Head of caudate nucleus (tissue), 42 donors: ENCODE measurements at places on chromosomes 7 and 10.

- no peak for DNase-seq
Observed at GRCh38 chr10:22363305-22363704, 18.0 kb downstream of the SPAG6 start.

- DNase-seq = no peak
Observed at GRCh38 chr10:78645975-78646374, 422.8 kb upstream of the ZMIZ1 start.

DNA sequence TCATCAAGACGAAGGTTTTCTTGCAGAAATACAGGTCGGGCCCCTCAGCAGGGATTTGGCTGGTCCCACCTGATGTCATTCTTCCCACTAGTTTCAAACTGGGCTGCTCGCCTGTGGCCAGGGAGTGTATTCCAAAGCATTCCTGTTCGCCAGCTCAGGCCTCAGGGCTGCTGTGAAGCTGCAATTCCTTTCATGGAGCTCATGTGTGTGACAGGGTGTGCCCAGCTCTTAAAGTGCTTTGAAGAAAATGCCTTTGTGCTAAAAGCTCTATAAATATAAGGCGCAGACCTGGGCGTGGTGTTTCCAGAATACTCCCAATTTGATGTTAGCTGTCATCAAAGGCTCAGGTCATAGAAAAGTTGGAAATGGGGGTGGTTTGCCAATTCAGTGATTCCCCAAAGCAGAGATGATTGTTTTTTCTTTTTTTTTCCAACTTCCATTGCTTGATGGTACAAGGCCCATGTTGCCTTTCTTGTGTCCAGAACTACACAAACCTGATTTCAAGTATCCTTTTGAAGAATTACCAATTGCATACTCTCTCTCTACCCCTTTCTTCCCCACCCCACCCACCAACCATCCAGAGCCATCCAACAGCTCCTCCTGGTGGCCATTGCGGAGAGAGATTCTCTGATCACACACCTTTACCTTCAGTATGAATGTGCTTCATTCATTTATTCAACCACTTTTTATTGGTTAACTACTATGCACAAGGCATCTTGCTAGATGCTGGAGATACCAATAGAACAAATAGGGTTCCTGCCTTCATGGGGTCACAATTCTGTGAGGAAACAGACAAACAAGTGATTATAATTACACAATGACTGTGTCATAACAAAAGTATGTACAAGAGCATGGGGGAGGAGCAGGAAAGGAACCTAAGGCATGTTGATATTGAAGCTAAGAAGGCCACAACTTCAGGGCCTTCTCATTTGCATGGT lies 297.3 kb upstream of the LYZL1 start:
- DNase-seq = no peak

- DNase-seq = no peak
Observed at GRCh38 chr7:37719077-37719476, 35.5 kb downstream of the GPR141 start.

- DNase-seq = no peak
Observed at GRCh38 chr7:50957855-50958254, 175.2 kb upstream of the GRB10 start.

DNA sequence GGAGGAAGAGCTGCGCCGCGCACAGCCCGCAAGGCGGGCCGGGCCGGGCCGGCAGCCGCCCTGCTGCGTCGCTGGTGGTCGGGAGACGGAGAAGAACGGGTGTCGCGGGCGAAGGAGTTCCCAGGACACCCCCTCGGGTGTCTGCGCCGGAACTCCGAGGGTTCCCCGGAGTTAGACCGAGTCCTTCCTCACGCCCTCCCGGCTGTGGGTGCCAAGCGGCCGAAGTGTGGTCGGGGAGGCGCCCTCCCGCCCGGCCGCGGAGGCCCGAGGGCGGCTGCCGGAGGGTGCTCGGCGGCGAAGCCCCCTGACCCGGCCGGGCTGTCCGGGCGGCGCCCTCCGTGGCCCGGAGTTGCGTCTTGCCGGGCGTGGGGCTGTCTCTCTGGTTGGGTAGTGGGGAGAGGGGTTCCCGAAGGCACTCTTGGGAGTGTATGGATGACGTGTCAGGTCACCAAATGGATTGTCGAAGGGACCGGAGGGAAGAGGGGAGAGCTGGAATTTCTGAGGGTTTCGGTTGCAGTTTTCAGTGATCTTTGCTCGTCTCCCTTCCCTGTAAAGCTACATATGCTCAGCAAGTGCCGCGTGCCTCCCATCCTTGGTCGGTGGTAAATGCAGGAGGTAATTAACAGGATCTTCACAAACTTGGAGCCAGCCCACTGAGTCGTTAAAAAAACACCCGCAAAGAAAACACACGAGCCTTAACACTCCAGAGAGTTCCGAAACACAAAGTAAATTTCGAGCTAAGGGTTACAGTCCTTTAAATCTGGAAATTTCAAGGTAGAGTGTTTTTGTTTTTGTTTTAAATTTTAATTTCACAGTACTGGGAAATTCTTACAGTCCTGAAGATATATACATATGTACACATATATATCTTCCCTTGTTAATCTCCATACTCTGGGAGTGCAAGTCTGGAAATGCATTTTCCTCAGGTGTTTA lies 871 bp downstream of the ST7 start:
- peak; percentile 62 for DNase-seq

GRCh38 chr10:84605802-84606201 lies 277.4 kb downstream of the CCSER2 start:
- DNase-seq = no peak

GRCh38 chr7:48165157-48165556 lies 6.1 kb upstream of the ABCA13 start:
- no peak for DNase-seq

DNA sequence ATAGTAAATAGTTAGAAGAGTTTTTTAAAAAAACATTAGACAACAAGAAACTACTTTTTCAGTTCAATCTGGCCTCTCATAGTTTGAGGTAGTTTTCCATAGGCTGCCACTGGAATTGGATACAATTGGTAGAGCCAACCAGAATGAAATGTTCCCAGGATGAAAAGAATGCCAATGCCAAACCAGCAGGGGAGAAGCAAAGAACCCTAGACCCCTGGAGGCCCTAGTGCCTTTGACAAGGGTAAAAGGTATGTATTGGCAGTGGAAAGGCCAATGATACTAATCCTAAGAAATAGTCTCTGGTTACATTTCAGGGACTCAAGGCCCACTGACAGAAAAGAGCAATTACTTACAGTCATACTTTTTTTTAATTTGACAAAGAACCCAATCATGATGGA lies 77.4 kb upstream of the SEM1 start:
- DNase-seq = no peak

GRCh38 chr7:38822549-38822948 lies 86.4 kb downstream of the VPS41 start:
- no peak for DNase-seq

DNA sequence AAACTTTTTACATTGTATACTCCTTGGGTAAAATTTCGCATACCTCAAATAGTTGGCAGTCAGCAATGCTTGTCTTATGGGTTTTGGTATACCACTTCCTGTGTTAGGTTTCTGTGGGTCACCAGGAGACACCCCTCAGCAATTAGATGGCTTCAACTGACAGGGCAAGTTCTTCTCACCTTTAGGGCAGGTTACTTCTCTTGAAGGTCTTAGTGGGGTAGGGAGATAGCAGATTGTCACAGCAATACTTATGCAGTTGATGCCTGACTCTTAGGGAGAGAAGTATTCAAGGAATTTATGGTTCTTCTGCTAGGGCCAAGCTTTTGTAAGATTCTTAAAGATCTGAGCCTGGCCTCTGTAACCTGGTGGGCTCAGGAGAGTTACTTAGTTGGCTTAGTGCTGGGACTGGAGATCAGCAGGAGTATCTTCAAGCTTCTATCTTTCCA lies 42.9 kb downstream of the MKLN1 start:
- DNase-seq = no peak

GRCh38 chr10:20002657-20003056 lies 186.4 kb downstream of the PLXDC2 start:
- no peak for DNase-seq

DNA sequence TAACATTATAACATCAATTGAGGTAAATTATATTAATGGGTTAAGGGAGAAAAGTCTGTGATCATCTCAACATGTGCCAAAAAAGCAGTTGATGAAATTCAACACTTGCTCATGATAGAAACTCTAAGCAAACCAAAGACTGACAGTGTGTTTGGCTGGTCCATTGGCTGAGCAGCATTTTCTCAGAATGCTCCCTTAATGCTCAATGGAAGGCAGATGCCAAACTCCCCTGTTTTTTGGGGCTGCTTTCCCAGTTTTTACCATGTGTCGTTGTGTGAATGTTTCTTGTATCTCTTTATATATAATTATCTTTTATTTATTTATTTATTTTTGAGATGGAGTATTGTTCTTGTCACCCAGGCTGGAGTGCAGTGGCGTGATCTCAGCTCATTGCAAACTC lies 114.7 kb downstream of the SEC23IP start:
- no peak for DNase-seq

DNA sequence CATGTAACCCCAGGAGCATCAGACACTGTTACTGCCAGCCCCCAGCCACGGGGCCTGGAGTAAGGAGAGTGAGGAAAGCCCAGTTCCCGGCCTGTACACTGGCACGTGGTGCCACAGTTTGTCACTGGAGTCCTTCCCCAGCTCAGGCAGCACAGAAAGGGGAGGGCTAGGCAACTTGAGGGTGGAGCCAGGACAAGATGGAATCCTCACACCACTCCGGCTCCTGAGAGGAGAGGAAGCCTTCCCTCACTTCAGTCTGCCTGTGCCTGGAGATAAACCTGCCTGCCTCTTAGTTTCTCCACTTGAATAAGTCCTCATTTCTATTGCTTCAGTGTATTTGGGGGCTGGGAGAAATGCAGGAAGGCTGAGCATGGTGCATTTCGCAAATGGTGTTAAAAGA lies 176.0 kb downstream of the KIAA1217 start:
- DNase-seq = no peak

DNA sequence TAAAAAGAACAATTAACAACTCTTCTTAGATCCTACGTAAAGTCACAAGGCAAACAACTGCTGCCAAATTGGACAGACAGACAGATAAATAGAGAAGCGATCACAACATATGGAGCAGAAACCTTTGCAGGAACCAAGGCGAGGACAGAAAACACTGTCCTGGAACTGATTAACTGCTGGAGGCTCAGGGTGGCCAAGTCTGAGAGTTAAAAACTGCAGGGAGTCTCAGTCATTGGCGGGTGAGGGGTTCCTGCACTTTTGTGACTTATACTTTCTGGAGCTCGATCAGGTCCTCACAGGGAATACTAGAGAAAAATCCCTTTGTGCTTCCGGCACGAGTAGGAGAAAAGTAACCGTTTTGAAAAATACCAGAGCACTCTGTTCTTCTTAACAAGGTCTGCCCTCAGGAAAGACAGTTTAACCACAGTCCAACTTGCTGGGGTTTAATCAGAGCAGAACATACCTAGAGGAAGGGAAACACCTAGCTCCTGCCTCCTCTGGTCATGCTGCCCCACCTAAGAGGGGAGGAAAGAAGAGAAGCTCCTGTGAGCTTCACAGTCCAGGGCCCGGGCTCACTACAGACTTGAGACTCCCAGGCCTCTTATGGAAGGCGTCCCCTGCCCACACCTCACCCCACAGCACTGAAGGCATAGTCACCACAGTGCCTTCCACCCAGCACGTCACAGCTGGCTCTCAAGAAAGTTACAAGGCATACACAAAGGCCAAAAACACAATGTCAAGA lies 74.9 kb downstream of the LARP4B start:
- DNase-seq = no peak

DNA sequence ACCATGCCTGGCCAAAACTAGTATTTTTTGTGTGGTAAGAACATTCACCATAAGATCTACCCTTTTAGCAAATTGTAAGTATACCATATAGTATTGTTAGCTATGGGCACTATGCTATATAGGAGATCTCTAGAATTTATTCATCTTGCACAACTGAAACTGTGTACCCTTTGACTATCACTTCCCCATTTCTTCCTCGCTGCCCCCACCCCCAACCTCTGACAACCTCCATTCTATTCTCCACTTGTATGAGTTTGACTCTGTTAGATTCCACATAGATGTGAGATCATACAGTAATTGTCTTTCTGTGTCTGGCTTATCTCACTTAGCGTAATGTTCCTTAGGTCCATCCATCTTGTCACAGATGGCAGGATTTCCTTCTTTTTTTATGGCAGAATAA lies 3.6 kb downstream of the CASP7 start:
- DNase-seq = no peak

DNA sequence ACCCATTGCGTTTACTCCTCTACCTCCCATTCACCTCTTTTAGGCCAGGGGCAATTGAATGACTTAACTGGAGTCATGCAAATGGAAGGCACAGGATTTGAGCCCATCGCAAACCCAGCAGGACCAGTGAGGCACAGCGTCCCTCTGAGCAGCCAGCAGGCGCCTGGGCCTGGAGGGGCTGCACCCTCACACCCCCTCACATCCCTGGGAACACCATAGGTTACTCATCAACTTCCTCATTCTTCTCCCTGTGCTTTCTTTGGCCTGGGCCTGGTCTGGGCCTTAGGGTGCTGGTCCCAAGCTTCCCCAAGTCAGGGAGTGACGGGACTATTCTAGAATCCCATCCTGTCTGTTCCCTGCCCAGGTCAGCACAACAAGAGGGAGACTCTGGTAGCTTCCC lies 169.4 kb upstream of the EEPD1 start:
- DNase-seq = no peak

- no peak for DNase-seq
Observed at GRCh38 chr7:78702770-78703169, 750.7 kb downstream of the MAGI2 start.

DNA sequence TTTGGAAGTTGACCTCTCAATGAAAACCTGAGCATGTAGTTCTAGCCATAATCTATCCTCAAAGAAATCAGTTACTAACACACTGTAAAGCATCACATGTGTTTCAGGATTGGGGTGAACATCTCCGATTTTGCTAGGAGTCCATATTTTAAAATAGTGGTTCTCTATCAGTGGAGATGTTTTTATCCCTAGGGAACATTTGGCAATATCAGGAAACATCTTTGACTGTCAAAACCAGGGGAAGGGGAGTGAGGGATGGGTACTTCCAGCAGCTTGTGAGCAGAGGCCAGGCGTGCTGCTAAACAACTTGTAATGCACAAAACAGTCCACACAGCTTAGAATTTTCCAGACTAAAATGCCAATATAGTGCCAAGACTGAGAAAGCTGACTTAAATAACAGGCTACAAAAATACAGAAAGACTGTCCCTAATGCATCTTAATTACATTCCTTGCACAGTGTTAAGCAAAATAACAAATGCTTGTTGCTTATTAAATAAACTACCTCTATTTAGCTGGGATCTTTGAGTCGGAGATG lies 120.9 kb downstream of the CRPPA start:
- DNase-seq = no peak

GRCh38 chr7:66769833-66770512 lies 29.4 kb downstream of the RABGEF1 start:
- DNase-seq = no peak

- no peak for DNase-seq
Observed at GRCh38 chr10:51255381-51255780, 181.1 kb downstream of the PRKG1 start.

DNA sequence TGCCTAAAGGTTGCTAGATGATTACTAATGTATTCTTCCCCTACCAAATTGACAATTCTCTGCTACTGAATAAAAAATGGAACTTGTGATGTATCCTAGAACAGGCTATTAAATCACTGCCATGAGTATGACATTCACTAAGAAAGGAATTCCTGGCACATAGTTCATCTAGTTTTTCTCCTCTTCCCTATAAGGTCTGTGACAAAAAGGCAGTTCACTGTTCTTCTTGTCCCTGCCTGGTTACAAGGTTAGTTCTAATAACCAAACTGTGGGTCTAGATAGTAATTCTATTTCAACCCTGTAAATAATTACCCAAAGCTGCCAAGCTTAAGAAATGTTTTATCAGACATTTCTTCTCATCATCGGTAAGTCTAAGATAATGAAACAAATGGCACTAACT lies 245.6 kb downstream of the BICC1 start:
- DNase-seq = no peak

GRCh38 chr10:14302035-14302434 lies 28.7 kb downstream of the FRMD4A start:
- DNase-seq = no peak

- no peak for DNase-seq
Observed at GRCh38 chr10:122189185-122189584, 81.9 kb upstream of the BTBD16 start.
